ENCODE measurements at places on chromosomes 5 and 9.

GRCh38 chr9:99063522-99063921, 41.4 kb upstream of the TGFBR1 start:
- no peak for DNase-seq

GRCh38 chr5:173420108-173420507, 91.9 kb upstream of the STC2 start:
- no peak for DNase-seq

GRCh38 chr5:172766287-172767108, 4.5 kb downstream of the DUSP1 start:
- DNase-seq: no peak

DNA sequence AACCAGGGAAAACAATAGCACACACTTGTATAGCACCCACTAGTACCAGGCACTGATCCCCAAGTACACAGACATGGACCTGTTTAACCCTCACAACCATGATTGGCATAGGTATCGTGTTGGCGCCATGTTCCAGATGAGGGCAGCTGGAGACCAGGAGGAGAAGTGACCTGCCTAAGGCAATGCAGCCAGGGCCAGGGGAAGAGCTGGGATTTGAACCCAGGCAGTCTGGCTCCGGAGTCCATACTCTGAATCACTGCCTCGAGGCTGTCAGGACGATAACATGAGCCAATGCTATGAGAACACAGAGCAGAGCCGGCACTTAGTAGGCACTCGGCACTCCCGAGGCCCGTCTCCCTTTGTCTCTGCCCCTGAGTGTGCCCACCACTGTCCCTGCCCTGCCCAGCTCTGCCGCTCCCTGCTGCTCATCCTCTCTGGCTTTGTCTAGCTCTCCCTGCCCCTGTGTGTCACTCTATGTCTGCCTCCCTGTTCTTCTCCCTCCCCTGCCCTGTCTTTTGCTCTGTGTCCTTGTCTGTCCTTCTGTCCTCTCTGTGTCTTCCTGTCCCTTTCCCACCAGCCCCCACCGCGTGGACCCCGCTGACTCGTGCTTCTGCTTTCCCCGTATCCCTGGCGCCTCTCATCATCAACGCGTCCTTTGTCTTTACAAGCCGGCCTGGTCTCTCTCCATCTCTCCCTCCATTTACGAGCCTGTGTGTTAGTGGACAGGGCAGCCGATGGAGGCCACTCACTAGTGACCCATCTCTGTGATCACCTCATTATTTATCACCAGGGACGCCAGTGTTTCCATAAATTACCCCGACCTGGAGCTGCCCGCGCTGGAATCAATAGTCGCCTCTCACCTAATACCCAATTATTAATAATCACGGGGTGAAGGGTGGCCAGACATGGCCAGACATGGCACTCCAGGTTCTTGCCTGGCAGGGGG, 99.4 kb upstream of the MVB12B start:
- no peak for DNase-seq

GRCh38 chr5:179769271-179769670, 24.5 kb upstream of the LTC4S start:
- no peak for DNase-seq

GRCh38 chr9:72950875-72951442, 1.9 kb downstream of the ALDH1A1 start:
- DNase-seq: no peak

- no peak for DNase-seq
These were observed 14.9 kb upstream of the TMEM38B start for GRCh38 chr9:105679257-105680022.

- DNase-seq: no peak
These were observed 178.4 kb downstream of the PJA2 start for GRCh38 chr5:109231331-109231730.

Data from T-helper 2 cell (primary cell).